ENCODE measurements at places on chromosomes 11 and 22.

DNA sequence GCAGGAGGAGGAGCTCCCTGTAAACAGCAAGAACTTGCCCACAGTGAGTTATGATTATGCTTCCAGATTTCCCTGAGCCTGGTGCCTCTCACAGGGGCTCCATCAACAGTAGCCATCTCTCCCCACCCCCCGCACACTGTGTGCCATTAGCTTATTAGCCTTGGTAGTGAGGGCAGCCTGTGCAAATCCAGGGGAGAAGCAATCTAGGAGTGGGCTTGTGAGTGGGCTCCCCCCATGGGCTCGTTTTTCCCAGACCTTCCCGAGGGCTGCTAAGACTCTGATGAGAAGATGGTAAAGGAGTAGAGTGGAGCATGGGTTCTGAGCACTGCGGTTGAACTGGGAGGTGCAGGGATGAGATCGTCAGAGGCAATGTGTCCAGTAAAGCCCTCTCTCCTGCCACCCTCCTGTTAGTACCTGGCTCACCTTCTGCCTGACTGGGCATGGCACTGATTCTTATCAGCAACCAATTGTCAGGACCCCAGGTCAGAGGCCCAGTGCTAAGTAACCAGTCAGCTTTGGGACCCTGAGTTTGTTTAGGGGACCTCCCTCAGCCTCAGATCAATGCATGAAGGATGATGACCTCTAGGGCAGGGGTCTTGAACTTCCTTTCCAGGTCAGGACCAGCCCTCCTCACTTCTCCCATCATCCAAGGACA lies 38.4 kb upstream of the TP53I11 start:
- DNase-seq, result no peak

DNA sequence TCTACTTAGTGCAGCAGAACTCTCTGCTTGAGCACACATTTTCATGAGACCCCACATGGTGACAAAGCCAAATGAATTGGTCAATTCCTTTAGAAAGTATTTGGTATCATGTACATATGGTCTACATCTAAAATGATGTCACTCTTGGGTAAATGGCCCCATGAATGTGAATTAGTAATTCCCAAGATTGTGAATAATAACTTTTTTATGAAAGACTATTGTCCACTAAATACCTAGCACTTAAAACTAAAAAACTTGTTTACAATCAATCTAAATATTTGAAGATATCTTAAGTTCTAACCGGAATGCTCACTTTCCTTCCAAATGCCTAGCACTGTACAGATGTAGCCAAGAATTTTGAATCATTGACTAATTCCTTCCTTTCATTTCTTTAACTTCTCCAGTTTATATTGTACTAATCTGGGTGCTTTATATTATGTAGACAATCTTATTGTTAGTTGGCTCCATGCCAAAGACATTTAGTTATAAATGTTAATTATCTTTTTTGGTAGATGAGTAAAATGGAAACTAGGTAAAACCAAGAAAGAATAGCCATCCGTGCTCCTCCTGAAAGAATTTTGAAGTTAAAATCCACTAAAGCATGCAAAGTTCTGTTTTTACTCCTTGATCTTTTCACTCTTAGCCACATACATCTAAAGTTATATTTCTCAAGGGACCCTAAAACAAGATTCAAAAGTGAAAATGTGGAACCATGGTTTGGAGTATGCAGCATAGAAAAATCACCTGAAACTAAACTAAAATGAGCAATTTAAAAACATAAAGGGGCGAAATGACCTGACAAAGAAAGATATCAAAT lies 145.0 kb upstream of the ARHGAP20 start:
- no peak for DNase-seq

GRCh38 chr11:35162745-35163144 lies 23.8 kb downstream of the CD44 start:
- no peak for DNase-seq

- no peak for DNase-seq
These were observed 496 bp upstream of the CST6 start for GRCh38 chr11:66011239-66011784.
